H7 (cell line): ENCODE measurements at places on chromosomes 7 and 10. TPM values are rescaled to one million over a fixed set of nuclear protein-coding genes. Genes with fewer than 3 reads are reported as not detected.

Gene NEUROD6
- not detected in 2 replicates for total RNA-seq

Gene LIPM
- not detected in 2 replicates for total RNA-seq

Gene TMEM176B
- 0.37 and 0.80 TPM in 2 replicates for total RNA-seq

Gene KEL
- total RNA-seq = 1.7 and 7.7 TPM in 2 replicates

Gene CPXM2
- 2.9 and 3.1 TPM in 2 replicates for total RNA-seq

Gene CAMK2B
- total RNA-seq = 0.31 TPM in 1 of 2 replicates, not detected in the other

Gene CH25H
- not detected in 2 replicates for total RNA-seq

Gene FOXI2
- 0.35 and 1.2 TPM in 2 replicates for total RNA-seq

Gene HECW1
- total RNA-seq = 4.2 and 4.3 TPM in 2 replicates

Gene HOXA5
- total RNA-seq = not detected in 2 replicates

Gene GRM3
- total RNA-seq = 0.10 and 0.30 TPM in 2 replicates

GRCh38 chr10:101777619-101778145 lies 1.8 kb upstream of the FGF8 start:
- DNase-seq = peak; percentile 41

GRCh38 chr7:125423458-125424155 lies 494.0 kb upstream of the POT1 start:
- no peak for DNase-seq

- no peak for DNase-seq
Observed at GRCh38 chr7:76351372-76351771, 7.4 kb downstream of the YWHAG start.

DNA sequence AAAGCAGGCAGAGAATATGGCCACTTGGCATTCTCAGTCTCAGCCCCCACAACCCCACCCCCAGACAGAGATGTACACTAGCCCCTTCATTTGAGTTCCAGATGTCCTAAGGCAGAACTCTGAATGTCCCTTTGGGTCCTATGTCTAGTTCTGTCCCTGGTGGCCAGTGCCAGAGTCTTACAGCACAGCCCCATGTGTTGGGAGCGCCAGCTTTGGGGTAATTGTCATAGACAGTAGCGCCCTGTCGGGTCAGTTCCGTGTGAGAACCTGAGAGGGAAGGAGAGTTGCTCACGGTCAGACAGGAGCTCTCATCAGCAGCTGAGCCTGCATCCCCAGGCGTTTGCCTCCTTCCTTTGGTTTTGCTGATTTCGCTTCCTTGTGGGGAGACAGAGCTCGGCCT lies 94.9 kb upstream of the INSYN2A start:
- no peak for DNase-seq

GRCh38 chr7:10101351-10101750 lies 872.3 kb upstream of the PHF14 start:
- DNase-seq = no peak

- DNase-seq = no peak
Observed at GRCh38 chr7:22194658-22195273, 162.2 kb downstream of the RAPGEF5 start.

DNA sequence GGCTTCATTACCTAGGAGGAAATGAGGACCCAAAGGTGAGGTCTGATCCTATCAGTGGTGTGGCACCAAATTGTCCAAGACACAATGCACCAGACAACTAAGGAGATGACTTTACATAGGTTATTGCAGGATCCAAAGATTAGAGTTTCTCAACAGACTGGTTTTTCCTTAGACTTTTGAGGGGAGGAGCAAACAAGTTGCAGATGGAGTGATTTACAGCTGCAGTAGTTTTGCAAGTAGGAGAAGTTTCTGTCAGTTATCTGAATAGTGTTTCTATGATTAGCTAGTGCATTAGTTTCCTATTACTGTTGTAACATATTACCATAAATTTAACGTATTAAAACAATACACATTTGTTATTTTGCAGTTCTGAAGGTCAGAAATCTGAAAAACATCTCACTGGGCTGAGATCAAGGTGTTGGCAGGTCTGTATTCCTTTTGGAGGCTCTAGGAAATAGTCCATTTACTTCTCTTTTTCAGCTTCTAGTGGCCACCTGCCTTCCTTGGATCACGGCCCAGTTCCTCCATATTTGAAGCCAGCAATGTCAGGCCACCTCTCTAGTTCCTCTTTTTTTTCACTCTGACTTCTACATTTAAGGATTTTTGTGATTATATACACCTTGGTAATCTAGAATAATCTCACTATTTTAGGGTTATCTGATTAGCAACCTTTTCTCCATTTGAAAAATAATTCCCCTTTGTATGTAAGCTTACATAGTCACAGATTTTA lies 994.9 kb downstream of the REEP3 start:
- no peak for DNase-seq

- no peak for DNase-seq
Observed at GRCh38 chr7:158648168-158648567, 56.4 kb downstream of the NCAPG2 start.

DNA sequence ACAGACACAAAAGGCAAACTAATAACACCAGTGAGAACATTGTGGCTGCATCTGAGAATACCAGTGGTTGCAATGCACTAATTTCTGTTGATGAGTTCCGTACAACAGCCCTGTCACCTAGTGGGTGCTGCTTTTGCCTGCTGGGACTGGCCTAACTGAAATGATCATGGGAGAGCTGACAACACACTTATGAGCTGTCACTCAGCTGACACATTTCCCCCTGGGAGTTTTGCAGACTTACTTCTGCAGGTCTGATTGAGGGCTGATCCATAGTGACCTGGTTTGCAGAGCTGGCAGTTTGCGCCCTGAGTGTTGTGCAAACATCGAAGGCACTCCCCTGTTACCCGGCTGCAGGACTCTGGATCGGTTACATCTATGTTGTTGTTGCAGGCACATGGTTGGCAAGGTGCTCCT lies 60.6 kb upstream of the LAMB1 start:
- DNase-seq = no peak

GRCh38 chr7:93160410-93160809 lies 12.2 kb upstream of the SAMD9L start:
- DNase-seq = no peak

DNA sequence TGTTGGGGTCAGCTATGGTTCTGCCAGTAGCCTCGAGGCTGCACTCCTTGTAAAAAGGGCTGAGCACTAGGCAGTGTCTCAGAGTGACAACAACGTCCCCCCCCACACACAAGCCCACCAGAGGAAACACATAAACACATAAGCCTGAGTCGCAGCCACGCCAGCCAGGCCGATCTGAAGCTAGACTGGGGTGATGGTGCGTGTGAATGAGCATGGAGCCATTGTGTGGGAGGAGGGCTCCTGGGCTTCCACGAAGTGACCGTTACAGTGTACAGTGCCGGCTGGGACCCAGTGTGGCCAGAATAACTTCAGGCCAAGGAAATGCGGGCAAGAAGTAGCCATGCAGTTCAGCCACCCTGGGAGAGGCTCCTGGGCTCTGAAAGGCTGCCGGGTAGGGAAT lies 3.7 kb upstream of the C10orf105 start:
- DNase-seq = no peak

GRCh38 chr10:77417359-77417758 lies 220.2 kb downstream of the KCNMA1 start:
- DNase-seq = no peak

GRCh38 chr7:157990226-157990880 lies 597.3 kb downstream of the PTPRN2 start:
- DNase-seq = peak; percentile 67

GRCh38 chr10:44907556-44907955 lies 3.6 kb upstream of the TMEM72 start:
- DNase-seq = no peak

DNA sequence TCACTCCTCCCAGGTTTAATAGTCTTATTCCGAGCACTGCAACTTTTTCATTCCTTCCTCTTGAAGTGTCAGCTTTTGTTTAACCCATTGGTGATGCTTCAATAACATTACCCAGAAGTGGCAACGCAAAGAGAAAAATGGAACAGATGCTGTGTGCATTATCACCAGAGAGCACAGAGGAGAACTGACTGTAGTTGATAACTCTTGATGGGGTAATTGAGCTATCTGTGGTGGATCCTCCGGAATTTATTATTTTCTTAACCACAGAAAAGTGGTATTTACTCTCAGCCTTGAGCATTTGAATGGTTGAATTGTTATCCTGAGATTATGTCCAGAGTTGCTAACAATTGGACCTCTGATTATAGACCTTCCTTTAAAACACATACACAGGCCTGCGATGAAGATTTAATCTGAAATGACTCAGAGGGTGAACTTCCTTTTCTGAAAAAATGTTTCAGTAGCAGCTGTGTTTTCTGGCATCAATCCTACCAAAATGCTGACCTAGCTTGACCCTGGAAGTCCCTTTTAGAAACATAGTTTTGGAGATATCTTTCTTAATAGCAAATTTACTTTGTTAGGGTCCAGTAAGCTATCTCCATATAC lies 1584.4 kb upstream of the LRRTM3 start:
- DNase-seq = no peak

GRCh38 chr10:71561003-71561574 lies 158.5 kb downstream of the C10orf105 start:
- DNase-seq = no peak

DNA sequence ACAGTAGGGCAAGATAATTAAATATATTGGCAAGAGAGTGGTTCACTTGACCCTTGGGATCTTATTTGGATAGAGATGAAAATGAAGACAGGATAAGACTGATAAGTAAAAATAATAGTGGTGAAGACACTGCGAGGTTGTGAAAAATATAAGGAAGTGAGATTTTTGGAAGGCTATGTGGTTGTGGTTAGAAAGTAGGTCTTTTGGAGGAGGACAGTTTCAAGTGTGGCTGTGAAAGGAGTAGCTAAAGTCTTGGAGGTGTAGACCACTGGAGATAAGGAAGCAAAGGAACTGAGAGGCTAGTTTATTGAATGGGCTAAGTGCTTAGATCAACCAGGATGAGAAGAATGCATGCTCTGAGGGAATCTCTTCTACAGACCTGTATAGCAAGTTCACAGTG lies 11.2 kb downstream of the MIOS start:
- no peak for DNase-seq

DNA sequence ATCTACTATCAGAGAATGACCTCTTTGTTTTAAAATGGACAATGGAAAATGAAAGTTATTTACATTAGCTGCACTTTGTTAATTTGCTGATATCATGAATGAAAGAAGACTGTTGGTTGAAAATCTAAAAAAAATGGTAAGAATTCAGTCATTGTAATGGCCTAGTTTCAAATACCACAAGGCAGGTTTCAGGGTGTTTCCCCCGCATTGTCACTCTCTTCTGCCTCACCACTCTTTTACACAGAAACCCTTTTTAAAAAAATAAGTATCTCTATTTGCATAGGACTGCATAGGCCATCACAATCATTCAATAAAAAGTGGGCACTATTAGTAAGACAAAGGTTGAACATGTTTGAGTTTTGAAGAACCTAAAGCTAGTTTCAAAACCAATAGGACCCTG lies 737.1 kb downstream of the INHBA start:
- no peak for DNase-seq

GRCh38 chr10:61842755-61843497 lies 58.6 kb upstream of the ARID5B start:
- DNase-seq = no peak

DNA sequence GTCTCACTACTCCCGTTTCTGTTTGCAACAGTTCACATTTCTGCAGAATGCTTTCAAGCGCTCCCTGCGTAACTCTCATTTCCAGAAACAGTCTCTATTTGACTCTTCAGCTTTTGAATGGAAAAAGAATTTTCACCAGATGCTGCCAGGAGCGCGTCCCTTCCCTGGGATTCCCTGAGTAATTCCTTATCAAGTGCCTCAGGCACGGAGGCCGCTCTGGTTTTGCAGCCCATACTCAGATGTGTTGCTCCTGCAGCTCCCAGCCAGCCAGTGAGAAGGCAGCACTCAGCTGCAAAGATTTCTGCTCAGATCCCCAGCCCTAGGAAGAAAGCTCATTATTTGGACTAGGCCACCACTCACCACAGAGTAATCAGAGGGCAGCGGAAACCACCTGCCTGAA lies 161.1 kb upstream of the CHST15 start:
- no peak for DNase-seq

GRCh38 chr7:72275382-72276070 lies 136.6 kb downstream of the CALN1 start:
- no peak for DNase-seq

- DNase-seq = no peak
Observed at GRCh38 chr10:47456079-47456785, 27.7 kb downstream of the ANXA8 start.
